ENCODE measurements at places on chromosomes 6 and 20.

- no peak for DNase-seq
Observed at GRCh38 chr6:21478411-21478810, 115.1 kb upstream of the SOX4 start.

DNA sequence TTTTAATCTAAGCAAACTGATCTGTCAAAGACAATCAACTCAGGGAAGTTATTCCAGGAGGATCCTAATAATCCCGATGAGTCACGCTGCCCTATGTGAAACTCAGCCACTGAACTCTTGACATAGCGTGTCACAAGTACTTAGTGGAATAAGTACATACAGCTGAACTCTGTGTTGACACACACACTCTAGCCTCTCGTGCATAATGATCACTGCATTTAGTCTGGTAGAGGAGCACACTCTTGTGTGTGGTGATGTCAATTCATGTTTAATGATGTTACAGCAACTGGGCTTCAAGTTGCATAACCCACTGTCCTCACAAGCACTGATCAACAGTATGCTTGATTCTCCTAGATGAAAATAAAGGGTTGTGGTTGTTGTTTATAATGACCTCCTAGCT, 148.3 kb downstream of the HACE1 start:
- DNase-seq = peak; percentile 67

DNA sequence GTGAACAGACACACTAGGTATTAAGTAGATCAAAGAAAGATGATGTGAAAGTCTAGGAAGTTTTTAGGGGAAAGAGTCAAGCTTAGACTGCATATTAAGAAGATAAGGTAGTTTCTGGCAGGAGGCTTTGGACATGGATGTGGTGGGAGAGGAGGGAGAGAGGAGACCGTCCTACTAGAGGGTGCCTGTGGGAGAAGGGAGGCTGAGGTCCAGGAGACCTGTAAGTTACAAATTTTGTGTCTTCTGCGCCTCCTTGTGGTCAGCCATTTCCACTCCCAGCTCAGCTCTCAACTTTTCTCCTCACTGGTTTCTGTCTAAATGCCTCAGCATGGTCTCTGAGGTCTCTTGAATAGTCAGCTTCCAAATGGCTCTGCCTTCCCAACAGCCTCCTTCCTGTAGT, 193.5 kb downstream of the UNC5CL start:
- DNase-seq = no peak

DNA sequence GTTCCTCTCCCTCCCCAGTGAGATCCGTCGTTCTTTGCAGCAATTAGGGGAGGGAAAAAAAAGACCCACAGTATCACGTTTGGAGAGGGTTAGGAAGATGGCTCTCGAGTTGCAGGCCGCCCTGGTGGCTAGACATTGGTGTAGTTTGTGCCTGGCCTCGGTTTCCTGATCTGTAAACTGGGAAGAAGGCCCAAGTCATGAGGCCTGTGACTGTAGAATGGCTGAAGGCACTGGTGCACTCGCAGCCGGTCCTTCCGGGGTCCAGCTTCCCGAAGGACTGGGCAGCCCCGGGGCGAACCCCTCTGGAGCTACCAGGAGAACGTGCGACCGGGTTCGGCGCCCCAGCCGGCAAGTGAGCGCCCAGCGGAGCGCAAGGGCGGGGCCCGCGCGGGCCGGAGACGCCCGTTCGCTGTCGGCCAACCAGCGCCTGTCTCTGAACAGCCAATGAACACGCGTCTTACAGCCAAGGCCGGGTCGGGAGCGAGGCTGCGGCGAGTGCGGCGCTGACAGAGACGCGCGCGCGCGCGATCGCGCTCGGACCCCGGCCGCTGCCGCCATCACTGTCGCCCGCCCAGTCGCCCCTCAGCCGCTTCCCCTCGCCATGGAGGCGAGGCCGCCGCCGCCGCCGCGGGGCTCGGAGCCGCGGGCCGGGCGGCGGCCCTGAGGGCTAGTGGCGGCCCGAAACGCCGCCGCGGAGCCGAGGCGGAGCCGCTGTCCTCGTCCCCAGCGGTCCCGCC, at the start of gene PTPRA:
Gene PTPRA, plus strand, starts transcription at position 472 of the 737 bp plus-strand sequence. CDS start 90,797 bp downstream, outside the sequence.
- peak; percentile 90 for DNase-seq

GRCh38 chr6:94636780-94637385, 940.5 kb upstream of the MANEA start:
- no peak for DNase-seq

- DNase-seq = no peak
Observed at GRCh38 chr6:21800948-21801438, 207.4 kb downstream of the SOX4 start.

DNA sequence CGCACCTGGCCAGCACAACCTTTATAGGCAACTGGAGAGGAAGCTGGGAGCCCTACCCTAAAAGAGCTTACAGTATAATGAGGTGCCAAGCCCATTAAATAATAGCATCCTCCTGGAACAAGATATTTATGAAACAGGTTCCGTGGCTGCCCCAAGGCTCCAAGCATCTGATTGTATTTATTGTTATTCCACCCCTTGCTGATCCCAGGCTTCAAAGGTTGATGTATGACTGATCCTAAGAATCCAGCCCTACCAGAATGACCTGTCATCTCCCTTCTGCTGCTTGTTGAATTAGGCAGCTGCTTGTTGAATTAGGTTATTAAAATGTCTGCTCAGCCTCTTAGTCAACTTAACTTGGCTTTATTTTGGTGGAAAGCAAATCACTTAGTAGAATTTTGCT, 35.2 kb upstream of the SASH1 start:
- DNase-seq = no peak

DNA sequence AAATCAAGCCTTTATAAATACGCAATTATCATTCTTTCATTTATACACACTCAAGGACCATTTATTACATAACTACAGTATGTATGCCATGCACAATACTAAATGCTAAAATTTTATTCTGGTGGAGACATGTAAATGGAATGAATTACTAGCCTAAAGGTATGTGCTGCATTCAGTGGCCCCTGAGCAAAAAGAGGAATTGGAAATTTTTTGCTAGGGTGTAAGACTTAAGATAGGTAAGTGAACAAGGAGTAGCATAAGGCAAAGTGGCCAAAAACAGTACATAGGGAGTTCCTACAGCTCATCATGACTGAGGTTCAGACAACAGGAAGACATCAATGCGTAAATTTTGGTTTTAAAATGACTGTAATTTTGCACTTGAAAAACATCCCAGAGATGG, 2.3 kb upstream of the MTFR2 start:
- no peak for DNase-seq

- DNase-seq = peak; percentile 90
Observed at GRCh38 chr6:169263836-169264608, 10.4 kb upstream of the THBS2 start.

GRCh38 chr20:48813446-48813747, 14.4 kb downstream of the PREX1 start:
- no peak for DNase-seq

GRCh38 chr6:19869464-19869863, 32.3 kb downstream of the ID4 start:
- DNase-seq = no peak

GRCh38 chr6:148166339-148166968, 176.2 kb upstream of the SASH1 start:
- DNase-seq = no peak

- DNase-seq = peak; percentile 57
Observed at GRCh38 chr6:83853178-83854000, at the start of gene RIPPLY2. TSS of gene RIPPLY2 (plus strand) at chr6:83853360. CDS start at chr6:83853417, 57 bp downstream.

GRCh38 chr6:116316772-116317467, 37.2 kb upstream of the TSPYL1 start:
- no peak for DNase-seq

GRCh38 chr6:3052481-3053230, 15.6 kb upstream of the RIPK1 start:
- DNase-seq = no peak

DNA sequence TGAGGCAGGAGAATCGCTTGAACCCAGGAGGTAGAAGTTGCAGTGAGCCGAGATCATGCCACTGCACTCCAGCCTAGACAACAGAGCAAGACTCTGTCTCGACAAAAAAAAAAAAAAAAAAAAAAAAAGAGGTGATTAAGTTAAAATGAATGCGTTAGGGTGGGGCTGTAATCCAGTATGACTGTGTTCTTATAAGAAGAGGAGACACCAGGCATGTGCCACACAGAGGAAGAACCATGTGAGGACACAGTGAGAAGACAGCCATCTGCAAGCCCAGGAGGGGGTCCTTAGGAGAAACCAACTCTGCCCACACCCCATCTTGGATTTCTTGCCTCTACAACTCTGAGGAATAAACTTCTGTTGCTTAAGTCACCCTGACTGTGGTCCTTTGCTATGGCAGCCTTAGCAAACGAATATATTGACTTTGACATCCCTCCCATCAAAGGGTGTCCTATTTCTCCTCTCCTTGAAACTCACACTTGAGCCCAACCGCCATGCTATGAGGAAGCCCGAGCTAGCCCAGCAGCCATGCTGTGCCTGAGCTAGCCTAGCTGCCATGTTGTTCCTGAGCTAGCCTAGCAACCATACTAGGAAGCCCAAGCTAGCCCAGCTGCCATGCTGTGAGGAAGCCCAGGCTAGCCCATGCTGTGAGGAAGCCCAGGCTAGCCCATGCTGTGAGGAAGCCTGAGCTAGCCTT, 15.8 kb upstream of the PPP1R16B start:
- DNase-seq = no peak

- DNase-seq = no peak
Observed at GRCh38 chr20:60326821-60327220, 368.6 kb downstream of the CDH26 start.

- DNase-seq = no peak
Observed at GRCh38 chr6:35064290-35064689, 76.8 kb downstream of the TCP11 start.

- no peak for DNase-seq
Observed at GRCh38 chr6:13463941-13464340, 23.5 kb downstream of the GFOD1 start.

DNA sequence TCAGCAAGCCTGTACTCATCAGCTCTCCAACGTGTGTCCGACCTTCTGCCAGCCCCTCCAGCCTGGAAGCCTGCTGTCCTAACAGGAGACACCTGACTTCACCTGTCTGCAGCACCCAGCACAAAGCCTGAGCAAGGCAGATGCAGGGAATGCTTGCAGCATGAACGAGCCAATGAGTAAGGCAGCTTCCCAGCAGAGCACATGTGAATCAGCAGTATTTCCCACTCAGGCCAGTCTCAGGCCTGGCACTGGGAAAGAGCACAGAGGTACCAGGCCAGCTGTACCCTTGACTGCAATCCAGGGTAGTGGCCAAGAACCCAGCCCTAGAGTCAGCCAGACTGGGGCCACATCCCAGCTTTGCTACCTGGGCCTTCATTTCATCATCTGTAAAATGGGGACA, 120.8 kb downstream of the MAFB start:
- no peak for DNase-seq

DNA sequence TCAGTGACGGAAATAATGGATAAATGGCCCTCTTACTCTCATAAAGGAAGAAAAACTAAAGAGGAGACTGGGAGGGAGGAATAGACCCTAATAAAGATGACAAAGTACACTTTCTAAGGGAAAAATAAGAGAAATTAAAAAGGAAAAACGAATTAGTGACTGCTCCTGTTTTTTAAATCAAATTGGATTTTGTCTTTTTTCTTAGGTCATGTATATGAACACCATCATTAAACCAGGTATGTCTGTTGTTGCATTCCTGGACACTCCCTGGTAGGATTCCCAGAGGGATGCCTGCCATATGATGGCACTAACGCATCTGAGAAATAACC, 59.4 kb upstream of the BTN3A2 start:
- no peak for DNase-seq

DNA sequence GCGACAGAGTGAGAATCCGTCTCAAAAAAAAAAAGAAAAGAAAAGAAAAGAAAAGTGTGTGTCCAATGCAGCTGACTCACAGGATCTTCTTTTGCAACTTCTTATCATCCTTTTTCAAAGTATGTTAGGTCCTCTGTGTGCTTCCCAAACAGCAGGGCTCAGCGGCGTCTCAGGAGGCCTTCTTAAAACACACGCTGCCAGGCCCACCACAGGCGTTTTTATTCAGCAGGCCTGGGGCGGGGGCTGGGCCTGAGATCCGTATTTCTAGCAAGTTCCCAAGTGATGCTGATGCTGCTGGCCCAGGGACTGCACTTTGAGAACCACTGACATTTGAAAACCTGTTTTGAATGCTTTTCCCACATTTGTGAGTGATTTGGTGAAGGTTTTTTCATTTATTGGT, 57.1 kb downstream of the PSMG4 start:
- DNase-seq = no peak

DNA sequence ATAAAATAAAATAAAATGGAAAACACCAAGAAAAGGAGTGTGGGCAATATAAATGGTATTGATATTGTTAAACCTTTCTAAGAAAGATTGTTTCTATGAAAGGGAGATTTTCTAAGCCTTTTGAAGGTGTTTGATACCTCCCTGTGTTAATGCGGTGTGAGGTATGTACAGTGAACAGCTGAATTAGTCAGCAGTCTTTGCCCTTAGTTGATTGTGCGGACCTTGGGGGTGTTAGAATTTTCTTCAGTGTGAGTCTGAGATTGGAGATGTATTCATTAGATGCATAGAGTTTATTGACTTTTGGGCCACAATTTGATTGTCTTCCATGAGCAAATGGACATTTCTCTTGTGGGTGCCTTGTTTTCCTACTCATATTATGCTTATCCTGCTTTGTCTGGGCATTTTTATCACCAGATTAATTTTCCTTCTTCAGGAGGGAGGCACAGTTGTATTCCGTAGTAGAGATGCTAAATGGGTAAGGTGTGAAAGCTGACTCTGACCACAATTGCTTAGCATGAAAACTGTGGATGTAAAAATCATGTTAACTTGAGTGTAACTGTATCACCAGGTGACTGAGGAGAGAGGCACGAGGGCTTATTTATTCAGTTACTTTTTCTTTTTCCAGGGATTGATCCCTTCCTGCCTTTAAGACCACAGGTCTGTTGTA, 42.2 kb downstream of the CDYL start:
- no peak for DNase-seq

GRCh38 chr20:56636716-56637115, 7.6 kb downstream of the TFAP2C start:
- no peak for DNase-seq

DNA sequence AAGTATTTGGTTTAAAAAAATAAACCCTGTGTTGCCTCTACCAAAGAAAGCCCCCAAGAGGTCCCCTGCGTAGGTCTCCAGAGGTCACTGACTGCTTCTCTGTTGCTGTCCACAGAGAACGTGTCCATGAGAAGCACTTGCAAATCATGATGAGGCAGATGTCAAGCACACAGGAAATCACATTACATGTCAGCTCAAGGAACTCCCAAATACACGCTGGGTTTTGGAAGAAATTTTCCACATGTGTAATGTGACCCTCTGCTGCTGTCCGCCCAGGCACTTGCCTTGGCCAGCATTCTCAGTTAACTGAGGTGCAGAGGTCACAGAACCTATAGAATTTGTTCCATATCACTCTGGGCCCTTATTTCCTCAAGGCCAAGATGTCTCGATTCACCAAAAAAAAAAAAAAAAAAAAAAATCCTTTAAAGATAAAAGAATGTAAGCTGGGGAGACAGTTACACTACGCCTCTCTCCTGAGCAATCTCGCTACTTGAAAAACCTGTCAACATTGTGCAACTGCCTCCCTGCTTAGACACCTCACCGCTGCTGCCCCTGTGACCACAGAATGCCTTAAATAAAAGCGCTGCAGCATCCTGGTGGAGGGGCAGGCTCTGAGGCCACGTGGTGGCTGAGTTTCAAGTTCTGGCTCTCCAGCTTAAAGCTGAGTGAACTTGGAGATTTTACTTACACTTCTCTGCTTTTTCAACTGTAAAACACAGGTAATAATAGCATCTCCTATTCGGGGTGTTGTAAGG, 42.3 kb downstream of the SLC22A23 start:
- DNase-seq = no peak

- no peak for DNase-seq
Observed at GRCh38 chr6:160138839-160139419, 17.3 kb downstream of the SLC22A1 start.

GRCh38 chr6:56370561-56371211, 123.3 kb upstream of the COL21A1 start:
- DNase-seq = peak; percentile 44
